ENCODE measurements at places on chromosomes 4 and X. TPM values are rescaled to one million over a fixed set of nuclear protein-coding genes. Genes with fewer than 3 reads are reported as not detected.

The ART3 gene
- polyA plus RNA-seq: not detected

DNA sequence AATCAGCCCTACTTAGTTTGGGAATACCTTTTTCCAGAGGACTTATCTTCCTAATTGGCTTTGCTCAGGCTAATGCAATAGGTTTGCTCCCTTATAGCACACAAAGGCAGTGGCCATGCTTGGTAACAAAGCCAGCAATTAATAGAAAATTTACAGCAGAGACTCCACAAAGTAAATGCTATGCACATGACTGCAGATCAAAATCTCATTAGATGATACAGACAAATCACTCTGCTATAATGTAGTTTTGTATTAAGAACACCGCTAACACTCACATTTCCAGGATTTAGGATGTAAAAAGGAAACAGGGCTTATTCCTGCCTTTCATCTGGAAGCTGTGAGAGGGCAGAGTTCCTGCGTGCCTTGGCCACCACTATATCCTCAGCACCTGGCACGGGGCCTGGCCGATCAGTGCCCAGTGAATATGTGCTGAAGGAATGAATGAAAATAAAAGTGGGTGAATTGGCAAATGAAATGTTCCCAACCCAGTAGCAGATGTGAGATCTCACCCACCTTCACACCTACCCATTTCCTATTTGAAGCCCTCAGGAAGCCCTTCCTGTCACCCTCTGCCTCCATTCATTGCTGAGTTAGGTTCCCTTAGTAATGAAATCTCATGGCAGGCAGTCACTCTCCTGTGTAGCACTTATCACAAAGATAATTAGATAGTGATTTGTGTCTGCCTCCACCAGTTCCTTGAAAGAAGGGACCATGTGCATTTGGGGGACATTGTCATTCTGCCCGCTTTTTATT, 5.1 kb downstream of the SEPTIN6 start:
- no peak for DNase-seq

DNA sequence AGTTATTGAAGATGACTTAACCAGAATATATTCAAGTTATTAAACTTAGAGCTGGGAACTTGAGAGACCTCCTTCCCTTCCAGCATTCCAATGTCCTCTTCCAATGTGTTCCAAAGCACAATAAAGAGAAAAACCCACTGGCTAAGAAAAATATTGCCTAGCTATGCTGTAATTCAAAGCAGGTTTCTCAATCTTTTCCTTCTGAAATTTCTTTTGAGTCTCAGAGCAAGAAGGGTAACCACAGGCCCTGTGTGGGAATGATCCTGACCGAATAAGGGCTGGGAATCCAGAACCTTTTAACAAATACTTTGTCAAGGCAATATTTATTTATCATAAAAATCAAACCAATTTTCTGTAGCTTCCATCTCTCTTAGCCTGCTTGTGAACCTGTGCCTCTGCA, 150.7 kb upstream of the SFRP2 start:
- no peak for DNase-seq

DNA sequence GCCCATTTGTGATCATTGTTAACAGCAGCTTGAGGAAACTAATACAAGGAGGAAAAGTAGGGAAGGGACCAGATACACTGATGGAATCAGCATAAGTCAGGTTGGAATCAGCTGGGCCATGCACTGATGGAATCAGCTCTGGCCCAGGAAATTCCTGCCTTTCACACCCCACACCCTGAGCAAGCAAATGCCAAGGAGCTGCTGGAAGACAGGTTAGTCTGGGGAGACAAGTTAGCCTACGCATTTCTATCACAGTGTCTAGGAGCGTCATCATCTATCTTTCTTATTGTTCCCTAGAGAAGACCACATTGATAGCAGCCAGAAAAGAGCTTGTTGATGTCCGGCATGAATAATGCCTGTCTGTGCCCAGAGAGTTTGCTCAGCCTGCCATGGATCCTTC, 16.2 kb upstream of the CEP135 start:
- no peak for DNase-seq

DNA sequence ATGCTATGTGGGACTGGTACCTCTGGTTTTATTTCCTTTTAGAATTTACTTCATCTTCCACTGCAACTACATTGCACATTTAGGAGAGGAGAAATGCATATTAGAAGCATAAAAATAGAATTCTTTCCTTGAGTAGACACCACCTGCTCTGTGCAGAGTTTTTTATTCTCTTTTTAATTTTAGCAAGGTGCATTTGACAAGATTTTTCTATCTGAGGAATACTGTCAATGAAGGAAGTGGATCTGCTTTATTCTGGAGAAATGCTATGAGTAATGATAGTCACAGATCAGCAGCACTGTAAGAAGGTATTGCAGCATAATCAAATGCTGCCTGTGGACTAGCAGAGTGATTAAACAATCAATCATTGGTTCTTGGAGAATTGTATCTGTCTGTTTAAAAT, 1038.3 kb downstream of the RAPGEF2 start:
- DNase-seq: no peak

GRCh38 chrX:19544693-19545305, 29.5 kb upstream of the MAP3K15 start:
- peak; percentile 39 for DNase-seq

DNA sequence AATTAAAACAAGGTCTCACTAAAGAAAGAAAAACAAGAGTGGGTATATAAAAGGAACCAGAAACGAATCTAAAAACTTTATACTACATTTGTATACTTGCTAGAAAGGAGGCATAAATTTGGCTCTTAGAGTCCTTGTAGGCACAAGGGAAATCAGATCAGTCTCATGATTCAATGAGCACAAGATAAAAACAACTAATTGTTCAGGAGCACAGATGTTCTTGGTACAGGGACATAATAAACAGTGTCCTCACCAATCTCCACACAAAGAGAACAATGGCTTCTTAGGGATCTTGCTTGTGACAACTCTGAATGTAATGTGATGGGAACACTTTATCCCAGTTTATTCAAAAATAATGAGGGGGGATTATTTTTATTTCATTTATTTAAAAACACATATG, 28.3 kb downstream of the TMEM144 start:
- no peak for DNase-seq

Measured in CD4-positive, alpha-beta memory T cell (primary cell).